ENCODE measurements at places on chromosomes 7 and 10.

GRCh38 chr10:129842031-129842430, 122.0 kb downstream of the EBF3 start:
- no peak for DNase-seq

DNA sequence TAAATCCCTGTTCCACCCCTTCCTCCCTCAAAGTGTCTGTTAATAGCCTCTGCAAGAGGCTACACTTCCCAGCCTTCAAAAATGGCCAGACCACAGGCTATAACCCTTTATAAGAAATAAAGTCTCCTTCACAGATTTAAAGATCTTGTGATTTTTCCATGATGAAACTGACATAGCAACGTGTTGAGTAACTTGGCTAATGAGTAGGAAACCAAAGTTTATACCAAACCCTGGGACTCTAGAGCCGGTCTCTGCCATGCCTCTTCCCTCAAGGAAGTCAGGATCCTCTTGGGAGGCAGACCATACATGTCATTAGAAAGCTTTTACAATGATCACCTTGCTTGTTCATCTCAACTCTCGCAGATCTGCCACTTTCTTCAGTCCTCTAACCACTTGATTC, 44.4 kb downstream of the GRM8 start:
- DNase-seq: no peak

GRCh38 chr10:97207756-97208346, 22.1 kb upstream of the SLIT1 start:
- no peak for DNase-seq

DNA sequence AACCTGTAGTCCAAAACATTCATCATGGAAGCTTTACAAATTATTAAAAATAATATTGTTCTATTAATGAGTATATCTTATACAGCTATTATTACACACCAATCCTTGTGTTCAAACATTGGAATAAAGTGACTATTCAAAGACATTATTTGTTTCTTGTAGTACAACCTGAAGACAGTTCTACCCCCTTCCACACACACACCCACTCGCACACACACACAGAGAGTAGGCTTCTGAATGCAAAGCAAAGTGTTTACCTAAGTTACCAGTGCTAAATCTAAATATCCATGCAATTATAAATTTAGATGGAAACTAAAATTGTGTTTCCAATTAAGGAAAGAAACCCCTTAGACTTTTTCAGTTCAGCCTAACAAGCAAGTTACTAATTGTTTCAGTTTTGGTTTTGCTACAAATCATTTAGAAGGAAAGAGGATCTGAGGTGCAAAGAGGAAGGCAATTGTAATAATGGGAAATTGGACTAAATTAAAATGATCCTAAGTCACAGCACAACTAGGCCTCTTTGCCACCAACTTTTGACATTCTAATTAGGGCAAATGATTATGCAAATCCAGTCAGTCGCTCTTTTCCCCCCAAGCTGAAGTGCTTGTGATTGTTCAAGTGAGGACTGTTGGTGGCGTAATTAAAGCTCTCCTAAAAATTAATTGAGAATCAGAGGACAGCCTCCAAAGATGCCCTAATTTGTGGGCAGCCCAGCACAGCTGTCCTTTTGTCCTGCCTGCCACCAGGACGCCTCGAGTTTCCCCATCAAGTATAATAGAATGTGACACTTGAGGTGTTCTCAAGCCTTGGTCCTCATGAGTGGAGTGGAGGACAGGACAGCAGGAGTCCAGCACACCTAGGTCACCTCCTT, 19.9 kb upstream of the ATOH7 start:
- no peak for DNase-seq

GRCh38 chr10:29646960-29647461, 12.2 kb upstream of the SVIL start:
- no peak for DNase-seq

GRCh38 chr10:71767420-71768035, 5.8 kb downstream of the VSIR start:
- no peak for DNase-seq

- DNase-seq: no peak
These were observed 12.8 kb downstream of the CPA1 start for GRCh38 chr7:130393101-130393561.

DNA sequence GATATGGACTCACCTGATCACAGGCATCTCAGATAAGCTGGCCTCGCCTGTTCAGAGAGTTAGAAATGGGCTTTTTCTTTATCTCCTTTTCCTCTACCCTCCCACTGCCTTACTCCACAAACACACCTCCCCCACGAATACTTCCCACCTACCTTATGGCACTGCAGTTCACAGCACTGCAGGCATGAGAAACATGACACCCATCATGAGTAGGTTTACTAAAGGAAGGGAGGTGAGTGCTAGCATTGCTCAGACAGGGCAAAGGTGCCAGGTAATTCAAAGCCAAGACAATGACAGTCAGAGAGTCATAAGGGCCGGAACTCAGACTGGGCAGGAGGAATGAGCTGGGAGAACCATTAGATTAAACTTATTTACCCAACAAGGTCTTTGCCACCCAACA, 220.6 kb downstream of the FAM107B start:
- no peak for DNase-seq

DNA sequence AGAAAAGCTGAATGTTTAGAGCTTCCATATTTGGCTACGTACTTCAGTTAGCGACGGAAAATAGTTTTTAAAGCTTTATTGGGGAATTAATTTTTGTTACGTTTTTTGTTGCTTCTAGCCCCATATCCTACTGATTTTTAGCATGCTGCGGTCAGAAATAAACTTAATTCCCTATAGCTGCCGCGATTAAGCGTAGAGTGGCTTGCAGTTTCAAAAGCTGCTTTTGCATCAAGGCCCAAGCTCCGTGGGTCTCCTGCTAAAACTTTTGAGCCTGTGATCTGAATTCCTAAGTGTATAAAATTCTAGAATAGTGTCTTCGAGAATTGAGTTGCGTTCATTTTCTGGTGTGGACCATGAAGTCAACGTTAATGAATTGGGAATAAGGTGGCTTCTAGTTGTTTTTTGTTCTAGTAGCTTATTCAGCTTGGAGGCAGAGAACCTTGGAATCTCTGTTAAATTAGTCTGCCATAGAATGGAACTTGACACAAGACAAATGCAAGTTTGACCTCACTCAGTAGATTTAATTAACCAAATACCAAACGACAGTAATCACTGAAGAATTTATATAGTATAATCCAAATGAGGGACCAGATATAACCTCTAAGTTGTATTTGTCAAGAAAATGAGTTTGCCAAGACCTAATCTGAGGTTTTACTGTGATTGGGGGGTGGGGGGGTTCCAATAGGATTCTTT, 977 bp downstream of the CALU start:
- DNase-seq: no peak

- no peak for DNase-seq
These were observed 106.9 kb upstream of the NPS start for GRCh38 chr10:127442220-127442525.

GRCh38 chr7:128447941-128448564, 7.6 kb upstream of the HILPDA start:
- no peak for DNase-seq

DNA sequence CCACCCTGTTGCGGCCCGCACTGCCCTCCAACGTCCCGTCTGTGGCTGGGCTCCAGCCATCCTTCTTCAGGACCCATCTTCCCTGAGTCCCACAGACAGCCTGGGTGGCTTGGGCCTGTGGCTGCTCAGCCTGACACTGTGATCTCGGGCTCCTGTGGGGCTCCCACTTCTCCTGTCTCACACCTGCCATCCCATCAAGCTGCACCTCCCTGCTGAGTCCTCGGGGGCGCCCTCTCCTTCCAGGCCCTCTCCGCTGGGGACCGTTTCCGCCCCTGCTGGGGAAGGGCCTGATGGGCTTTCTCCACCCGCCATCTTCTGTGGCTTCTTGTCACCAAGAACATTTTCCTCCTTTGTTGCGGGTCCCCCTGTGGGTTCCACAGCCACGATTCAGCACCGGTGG, 173.8 kb upstream of the PPP2R2D start:
- no peak for DNase-seq

DNA sequence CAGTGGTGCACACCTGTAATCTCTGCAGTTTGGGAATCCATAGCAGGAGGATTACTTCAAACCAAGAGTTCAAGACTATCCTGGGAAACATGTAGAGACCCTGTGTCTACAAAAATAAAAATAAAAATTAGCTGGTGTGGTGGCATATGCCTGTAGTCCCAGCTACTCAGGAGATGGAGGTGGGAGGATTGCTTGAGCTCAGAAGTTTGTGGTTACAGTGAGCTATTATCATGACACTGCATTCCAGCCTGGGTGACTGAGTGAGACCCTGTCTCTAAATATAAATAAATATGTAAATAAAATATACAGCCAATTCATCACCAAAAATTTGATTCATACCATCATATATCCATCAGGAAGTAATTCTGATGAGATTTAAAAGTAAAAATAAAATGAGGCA, 60.9 kb downstream of the ANKRD7 start:
- DNase-seq: no peak

DNA sequence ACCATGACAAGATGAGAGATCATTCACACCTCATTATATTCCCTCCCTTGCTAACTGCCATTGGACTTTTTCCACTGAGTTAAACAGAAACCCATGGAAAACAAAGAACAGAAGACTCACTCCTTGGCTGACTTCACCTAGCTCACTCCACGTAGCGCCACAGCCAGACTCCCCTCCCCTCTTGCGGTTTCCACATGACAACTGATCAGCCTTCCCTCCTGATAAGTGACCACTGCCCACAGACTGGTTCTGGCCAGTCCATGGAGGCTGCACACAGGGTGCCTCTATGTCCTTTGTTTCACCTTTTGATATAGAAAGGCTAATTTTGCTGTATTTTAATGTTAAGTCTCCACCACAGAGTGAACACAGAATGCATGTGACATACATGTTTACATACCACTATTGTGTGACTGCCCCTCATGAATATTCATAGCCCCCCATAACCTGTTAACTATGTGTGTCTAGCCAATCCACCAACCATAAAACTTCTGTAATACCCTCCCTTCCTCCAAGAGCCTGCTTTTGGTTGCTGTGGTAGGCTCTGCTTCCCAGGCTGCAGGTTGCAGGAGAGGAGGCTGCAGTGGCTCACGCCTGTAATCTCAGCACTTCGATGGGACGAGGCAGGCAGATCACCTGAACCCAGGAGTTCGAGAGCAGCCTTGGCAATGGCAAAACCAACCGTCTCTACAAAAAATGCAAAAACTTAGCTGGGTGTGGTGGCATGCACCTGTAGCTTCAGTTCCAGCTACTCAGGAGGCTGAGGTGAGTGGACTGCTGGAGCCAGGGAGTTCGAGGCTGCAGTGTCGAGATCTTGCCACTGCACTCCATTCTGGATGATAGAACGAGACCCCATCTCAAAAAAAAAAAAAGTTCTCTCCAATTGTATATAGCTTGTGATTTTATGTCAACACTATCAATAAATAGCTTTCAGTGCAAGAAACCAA, 10.0 kb upstream of the IFIT5 start:
- DNase-seq: no peak

GRCh38 chr10:110546077-110546476, 21.4 kb upstream of the SMC3 start:
- DNase-seq: no peak

DNA sequence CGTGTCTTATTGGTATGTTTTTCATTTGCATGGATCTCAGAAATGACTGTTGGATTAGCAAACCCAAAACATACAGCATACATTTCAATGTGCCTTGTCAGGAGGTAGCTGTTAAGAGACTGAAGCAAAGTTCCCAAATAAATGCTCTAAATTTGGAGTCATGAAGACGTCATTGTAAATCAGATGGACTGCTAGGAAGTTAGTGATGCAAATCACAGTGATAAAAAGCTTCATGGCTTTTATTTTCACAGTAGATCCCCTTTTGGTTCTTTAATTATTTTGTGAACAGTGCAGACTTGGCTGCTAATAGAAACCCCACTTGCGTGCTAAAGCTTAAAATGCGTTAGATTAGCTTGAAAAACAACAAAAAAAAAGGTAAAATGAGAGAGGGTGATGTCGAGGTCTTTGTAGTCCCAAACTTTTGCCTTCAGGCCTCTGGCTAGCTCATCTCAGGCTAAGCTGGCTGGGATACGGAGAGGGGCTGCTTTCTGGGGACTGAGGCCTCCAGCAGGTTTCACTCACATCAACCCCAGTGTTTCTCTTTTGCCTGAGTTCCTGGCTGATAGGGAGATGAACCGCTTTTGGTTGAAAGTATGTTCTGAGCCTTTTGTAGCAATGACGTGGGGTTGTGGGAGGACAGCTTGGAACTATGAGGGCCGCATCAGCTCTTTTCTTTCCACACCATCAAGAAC, 107.1 kb upstream of the CDCA7L start:
- DNase-seq: no peak

GRCh38 chr10:62511656-62512055, 137.5 kb downstream of the ZNF365 start:
- DNase-seq: no peak

GRCh38 chr7:590731-591551, 71.3 kb upstream of the PDGFA start:
- DNase-seq: no peak

DNA sequence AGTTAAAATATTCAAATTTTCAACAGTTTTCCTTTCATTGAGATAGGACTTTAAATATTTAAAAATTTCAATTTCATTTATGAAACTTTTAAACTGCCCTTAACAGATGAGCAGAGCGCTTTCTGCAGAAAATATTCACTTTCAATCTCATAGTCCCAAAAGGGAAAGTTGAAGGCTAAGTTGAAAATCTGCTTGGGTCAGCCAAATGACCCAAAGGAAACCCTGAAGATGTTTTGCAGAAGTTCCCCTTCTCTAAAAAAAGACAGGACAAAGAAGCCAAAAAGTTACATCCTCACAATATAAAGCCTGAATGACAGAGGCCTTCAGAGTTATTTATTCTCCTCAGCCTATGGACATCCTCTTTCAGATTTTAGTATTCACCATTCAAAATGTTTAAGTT, 17.6 kb upstream of the SCIN start:
- DNase-seq: no peak

GRCh38 chr7:131424219-131424822, 96.6 kb downstream of the MKLN1 start:
- DNase-seq: peak; percentile 40

DNA sequence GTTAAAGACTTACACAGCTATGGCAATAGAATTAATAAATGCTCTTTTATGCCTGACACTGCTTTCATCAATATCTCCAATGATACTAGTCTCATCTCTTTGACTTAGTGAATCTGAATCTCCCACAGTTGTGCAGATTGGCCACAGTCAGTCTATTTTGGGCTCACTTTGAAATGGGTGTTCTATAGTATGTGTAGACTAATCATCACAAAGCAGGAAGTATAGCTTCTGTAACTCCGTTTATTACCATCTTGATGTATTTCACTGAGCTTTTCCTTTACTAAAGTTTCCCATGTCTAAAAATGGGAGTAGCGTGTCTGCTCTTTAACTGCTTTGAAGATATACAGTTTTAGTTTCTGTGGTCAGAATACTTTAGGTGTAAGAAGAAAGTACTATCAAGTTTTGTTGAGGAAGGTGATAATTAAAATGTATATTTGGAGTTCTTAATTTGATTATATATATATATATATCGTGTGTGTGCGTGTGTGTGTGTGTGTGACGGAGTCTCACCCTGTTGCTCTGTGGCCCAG, 70.1 kb downstream of the ST7 start:
- DNase-seq: no peak

- no peak for DNase-seq
These were observed 230.6 kb upstream of the CHRM2 start for GRCh38 chr7:136637813-136638212.

GRCh38 chr10:7407368-7408290, 3.2 kb downstream of the SFMBT2 start:
- peak; percentile 47 for DNase-seq
